ENCODE measurements at places on chromosomes 5 and 9. TPM values are rescaled to one million over a fixed set of nuclear protein-coding genes. Genes with fewer than 3 reads are reported as not detected.

ISCA1 gene
- 22.1 TPM for total RNA-seq

PHAX gene
- total RNA-seq: 34.6 TPM

BTNL8 gene
- total RNA-seq: not detected

BASP1 gene
- not detected for total RNA-seq

CDKN2B gene
- 4.0 TPM for total RNA-seq

VCAN gene
- total RNA-seq: not detected

NOL6 gene
- 47.9 TPM for total RNA-seq

TNFSF8 gene
- 48.5 TPM for total RNA-seq

FBXL7 gene
- not detected for total RNA-seq

JAKMIP2 gene
- 7.6 TPM for total RNA-seq

C7 gene
- total RNA-seq: not detected

PCDHB11 gene
- not detected for total RNA-seq

IL5 gene
- 7.7 TPM for total RNA-seq

TTC39B gene
- 23.4 TPM for total RNA-seq

SLC36A3 gene
- not detected for total RNA-seq

TPPP gene
- 0.34 TPM for total RNA-seq

THBS4 gene
- 0.61 TPM for total RNA-seq

STPG3 gene
- total RNA-seq: not detected

ANKRD18B gene
- 1.9 TPM for total RNA-seq

ARAP3 gene
- total RNA-seq: 7.2 TPM

SPINK6 gene
- not detected for total RNA-seq

PCDHGB1 gene
- total RNA-seq: 0.18 TPM

KIF4B gene
- total RNA-seq: not detected

SLC6A7 gene
- total RNA-seq: not detected

CLPTM1L gene
- total RNA-seq: 118 TPM

NSG2 gene
- not detected for total RNA-seq

TMEM8B gene
- total RNA-seq: 1.7 TPM

SLC6A19 gene
- total RNA-seq: not detected

PTCH1 gene
- total RNA-seq: 5.0 TPM

C9orf153 gene
- total RNA-seq: 0.25 TPM

Measured in T-helper 2 cell treated with Interferon-gamma antibody and Interleukin-4, amounts not matched to agents 100 ng/mL and 5 ng/mL, for 36 hours (primary cell).